GM04503 (cell line): ENCODE measurements at places on chromosomes 6 and 20.

DNA sequence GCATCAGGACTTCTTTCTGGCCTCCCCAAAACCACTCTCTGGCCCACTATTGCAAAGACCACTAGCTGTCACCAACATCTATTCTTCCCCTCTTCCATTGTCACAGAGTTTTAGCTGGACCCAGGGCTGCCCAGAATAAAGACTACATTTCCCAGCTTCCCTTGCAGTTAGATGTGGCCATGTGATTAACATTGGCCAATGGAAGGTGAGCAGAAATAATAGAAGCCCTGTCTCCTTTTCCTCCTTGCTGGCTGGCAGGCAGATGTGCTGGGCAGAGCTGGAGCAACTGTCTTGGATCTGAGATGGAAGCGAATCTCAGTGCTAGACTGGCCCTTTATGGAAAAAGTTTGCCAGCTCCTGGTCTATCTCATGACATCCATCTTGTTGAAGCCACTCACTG is 97.0 kb downstream of the KCNB1 start:
- no peak for DNase-seq

DNA sequence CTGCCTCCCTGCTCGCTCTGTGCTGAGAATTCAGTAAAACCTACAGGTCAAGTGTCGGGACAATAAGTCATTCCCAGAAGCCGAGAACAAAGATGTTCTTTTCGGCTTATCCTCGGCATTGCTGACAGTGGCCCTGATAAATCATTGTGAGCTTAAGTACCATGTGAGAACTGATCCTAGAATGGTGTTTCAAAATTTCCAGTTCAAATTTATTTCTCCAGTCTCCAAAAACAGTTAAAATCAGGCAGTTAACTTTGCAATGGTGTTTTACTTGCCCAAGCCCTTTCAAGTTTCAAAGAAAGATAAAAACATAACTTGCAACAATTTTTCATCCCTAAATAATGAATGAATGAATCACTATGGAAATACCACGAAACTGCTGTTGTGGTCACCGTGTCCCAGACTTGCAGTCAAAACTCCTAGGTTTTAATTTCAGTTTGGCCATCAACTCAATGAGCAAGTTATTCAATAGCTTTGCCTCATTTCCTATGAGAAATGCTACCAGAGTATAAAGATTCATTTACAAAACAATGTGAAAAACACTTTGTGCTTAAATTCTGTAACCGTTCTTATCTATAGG is 4.3 kb downstream of the ATP5F1E start:
- no peak for DNase-seq

GRCh38 chr20:61263084-61263695 is 11.1 kb downstream of the CDH4 start:
- DNase-seq = no peak

GRCh38 chr20:61203320-61203719 is 48.7 kb upstream of the CDH4 start:
- no peak for DNase-seq

- no peak for DNase-seq
Measured at GRCh38 chr20:25360631-25361286, 29.9 kb downstream of the ABHD12 start.

DNA sequence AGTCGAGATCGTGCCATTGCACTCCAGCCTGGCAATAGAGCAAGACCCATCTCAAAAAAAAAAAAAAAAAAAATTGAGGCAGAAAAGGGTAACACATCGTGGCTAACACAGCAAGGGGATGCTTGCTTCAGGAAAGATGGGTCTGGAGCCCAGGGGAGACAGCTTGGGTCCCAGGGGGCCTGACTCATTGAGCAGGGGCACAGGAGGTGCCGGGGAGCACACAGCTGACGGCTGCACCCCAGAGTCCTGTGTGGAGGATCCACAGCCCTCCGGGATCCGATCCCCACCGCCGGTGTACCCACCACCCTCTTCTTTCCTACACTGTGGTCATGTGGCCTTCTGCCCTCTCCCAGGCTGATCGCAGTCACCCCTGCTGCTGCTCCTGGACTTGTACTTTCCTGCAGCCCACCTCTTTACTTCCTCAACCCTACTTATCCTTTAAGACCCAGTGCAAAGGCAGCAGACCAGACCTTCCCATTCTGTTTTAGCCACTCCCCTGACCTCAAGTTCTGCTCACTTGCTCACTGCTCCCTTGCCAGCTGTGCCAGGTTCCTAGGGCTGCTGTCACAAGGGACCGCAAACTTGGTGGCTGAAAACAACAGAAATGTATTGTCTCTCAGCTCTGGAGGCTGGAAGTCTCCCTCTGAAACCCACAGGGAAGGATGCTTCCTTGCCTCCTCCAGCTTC is 17.6 kb upstream of the EZR start:
- no peak for DNase-seq

GRCh38 chr6:84137051-84137375 is 90.4 kb downstream of the CEP162 start:
- DNase-seq = no peak

DNA sequence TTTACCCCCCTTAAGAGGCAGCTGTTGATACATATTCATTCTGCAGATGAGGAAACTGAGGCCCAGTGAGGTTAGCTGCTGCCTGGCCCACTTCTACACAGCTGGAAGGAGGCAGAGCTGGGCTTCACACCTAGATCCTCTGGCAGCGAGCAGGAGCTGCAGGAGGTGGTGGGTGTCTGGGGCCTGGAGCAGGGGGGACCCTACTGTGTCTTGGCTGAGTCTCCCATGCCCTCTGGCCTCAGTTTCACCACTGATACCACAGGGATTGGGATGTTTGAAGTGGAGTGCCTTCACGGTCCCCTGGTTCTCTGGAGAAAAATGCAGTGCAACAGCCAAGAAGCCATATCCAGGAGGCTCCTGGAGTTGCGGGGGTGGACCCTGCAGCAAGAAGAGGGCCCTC is 8.2 kb upstream of the BPIFA2 start:
- DNase-seq = no peak

- DNase-seq = no peak
Measured at GRCh38 chr6:24788031-24788665, 10.6 kb downstream of the ARMH2 start.

GRCh38 chr6:121578216-121578615 is 142.8 kb downstream of the GJA1 start:
- no peak for DNase-seq

DNA sequence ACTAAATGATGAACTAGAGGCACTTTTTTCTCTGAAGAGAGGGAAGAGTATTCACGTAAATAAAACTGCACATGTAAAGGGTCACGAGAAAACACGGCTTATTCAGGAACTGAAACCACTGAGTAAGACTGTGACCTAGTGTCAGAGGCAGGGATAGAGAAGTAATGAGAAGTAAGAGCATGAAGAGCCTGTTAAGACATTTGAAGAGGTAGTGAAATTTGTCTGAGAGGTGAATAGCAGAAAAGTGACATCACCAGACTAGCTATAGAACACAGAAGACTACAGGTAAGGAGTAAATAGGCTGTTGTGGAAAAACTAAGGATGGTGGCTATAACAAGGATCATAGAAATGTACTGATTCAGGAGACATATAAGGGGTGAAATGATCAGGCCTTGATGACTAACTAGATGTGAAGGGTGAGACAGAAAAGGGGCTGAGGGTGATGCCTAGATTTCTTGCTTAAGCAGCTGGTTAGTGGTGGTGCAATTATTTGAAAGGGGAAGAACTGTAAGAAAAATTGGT is 76.8 kb downstream of the REV3L start:
- no peak for DNase-seq

GRCh38 chr20:57259938-57260921 is 6.2 kb downstream of the BMP7 start:
- no peak for DNase-seq

DNA sequence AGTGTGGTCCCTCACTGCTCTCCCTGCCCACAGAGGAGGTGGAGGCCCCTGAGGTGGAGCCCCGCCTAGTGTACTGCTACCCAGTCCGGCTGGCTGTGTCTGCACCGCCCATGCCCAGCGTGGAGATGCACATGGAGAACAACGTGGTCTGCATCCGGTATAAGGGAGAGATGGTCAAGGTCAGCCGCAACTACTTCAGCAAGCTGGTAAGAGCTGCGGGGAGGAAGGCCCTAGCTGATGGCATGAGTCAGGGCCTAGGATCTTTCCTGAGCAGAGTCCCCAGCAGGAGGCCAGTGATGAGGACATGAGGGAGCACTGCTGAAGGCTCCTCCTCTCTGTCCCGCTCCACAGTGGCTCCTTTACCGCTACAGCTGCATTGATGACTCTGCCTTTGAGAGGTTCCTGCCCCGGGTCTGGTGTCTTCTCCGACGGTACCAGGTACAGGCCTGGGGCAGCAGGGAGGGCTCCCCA is 11.2 kb downstream of the PCIF1 start:
- no peak for DNase-seq

DNA sequence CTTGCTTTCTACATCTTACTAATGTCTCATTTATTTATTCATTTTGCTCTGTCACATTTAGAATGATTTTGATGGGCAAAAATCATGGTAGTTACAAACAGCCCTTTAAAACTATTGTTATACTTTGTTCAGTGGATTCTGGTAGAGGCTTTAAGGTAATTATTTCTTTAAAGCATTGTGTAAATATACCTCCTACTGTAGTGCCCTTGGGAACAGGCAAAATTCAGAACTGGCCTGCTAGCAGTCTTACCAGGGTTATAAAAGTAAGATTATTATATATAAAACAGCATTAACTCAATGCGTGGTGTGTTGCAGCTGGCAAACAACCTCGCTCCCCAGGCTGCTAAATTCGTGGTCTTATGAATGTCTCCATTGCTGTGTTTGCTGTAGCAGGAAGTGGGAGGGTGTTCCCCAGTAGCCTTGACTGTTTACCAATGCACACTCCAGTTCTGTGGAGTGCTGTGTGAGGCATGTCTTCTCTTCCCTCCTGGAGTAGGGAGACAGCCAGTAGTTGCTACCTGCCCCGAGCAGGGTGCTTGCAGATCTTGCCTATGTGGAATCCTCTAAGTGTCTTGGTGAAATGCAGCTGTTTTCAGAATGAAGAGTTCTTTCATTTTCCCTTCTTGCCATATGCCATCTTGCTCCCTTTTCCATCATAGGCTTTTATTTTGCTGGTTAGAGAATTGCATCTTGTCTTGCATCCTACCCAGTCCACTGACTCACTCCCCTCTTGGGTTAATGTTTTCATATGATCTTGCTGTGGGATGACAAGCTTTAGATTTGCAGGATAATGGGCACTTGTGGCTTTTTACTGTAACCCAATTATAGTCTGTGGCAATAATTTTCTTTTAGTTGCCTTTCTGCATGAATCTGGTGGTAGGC is 45.3 kb downstream of the IGF2R start:
- no peak for DNase-seq

DNA sequence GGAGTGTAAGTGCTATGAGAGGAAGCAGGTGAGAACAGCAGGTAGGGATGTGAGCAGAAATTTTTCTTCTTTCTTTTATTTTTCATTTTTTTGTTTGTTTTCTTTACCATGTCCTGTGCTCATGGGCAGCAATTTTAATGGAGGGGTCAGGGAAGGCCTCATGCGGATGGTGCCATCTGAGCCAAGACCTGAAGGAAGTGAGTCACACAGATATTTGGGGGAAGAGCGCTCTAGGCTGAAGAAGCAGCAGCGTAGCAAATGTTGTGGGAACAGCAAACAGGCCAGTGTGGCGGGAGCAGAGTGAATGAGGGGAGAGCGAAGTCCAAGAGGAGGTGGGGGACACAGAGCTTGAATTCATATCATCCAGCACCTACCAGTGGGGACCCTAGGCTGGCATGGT is 12.7 kb downstream of the SPDEF start:
- peak; percentile 3 for DNase-seq

- DNase-seq = no peak
Measured at GRCh38 chr6:169146521-169146920, 107.1 kb downstream of the THBS2 start.
